ENCODE measurements at places on chromosomes 6 and 20.

- no peak for DNase-seq
Measured at GRCh38 chr6:96410467-96410866, 111.1 kb upstream of the UFL1 start.

GRCh38 chr20:7231303-7231702, 463.8 kb downstream of the BMP2 start:
- no peak for DNase-seq

GRCh38 chr6:157647261-157647915, 175.7 kb upstream of the SNX9 start:
- no peak for DNase-seq

GRCh38 chr6:25487012-25487411, 165.0 kb upstream of the SCGN start:
- DNase-seq, result no peak

DNA sequence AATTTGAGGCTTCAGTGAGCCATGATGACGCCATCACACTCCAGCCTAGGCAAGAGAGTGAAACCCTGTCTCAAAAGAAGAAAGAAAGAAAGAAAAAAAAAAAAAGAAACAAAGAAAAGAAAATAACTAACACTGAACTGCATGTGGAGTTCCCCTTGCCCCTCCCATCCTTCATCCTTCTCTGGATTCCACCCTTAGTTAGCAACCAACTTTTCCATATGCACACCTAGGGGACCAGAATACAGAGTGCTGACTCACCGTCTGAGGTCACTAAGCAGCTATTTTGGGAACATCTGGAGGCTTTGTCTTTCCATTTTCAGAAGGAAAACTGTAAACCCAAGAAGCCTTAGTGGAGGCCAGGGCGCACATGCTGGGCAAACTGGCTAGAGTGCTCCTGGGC, 257.4 kb downstream of the MAFB start:
- no peak for DNase-seq

DNA sequence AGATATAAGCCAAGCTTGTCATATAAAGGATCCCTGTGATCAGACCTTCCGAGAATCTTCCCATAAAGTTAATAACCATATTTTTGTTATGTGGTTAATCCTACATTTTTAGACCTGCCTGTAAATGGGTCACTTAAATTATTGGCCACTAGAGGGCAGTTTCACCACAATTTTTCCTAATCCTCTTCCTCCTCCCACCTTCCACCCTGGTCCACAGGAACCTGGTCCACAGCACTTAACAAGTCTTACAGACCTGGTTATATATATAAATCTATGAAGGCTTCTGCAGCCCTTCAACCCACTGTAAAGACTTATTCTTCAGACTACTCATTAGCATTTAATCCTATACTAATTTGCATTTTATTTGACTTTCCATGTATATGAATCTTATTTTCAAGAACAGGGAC, 28.3 kb downstream of the MRS2 start:
- no peak for DNase-seq
